ENCODE measurements at places on chromosomes 7 and 10.

- no peak for DNase-seq
These were observed 664.1 kb upstream of the ADARB2 start for GRCh38 chr10:2401459-2401858.

- no peak for DNase-seq
These were observed 141.8 kb upstream of the GPR22 start for GRCh38 chr7:107327986-107328569.

- peak; percentile 14 for DNase-seq
These were observed 91.3 kb downstream of the AVL9 start for GRCh38 chr7:32586291-32587221.

GRCh38 chr10:81200801-81201200 lies 663.1 kb downstream of the SH2D4B start:
- no peak for DNase-seq

GRCh38 chr7:46165276-46165675 lies 244.2 kb upstream of the IGFBP3 start:
- DNase-seq: no peak

GRCh38 chr7:105278973-105279687 lies 109.6 kb downstream of the SRPK2 start:
- DNase-seq: no peak

DNA sequence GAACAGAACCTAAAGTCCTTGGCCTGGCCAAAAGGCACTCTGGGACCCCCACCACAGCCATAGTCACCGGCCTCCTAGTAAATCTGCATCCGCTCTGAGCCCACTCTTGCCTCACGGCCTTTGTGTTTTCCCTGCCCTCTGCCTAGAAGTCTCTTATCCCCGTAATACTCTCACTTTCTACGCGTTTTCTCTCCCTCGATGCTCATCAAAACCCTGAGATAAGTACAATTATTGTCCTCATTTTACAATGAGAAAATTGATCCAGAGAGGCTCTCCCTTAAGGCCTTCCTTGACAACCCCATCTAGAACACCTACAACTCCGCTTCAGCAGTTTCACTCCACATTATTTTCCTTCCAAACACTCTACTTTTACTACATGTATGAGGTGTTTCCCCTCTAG lies 1.5 kb upstream of the SFXN4 start:
- no peak for DNase-seq

GRCh38 chr10:65891073-65891981 lies 1034.5 kb upstream of the LRRTM3 start:
- no peak for DNase-seq

DNA sequence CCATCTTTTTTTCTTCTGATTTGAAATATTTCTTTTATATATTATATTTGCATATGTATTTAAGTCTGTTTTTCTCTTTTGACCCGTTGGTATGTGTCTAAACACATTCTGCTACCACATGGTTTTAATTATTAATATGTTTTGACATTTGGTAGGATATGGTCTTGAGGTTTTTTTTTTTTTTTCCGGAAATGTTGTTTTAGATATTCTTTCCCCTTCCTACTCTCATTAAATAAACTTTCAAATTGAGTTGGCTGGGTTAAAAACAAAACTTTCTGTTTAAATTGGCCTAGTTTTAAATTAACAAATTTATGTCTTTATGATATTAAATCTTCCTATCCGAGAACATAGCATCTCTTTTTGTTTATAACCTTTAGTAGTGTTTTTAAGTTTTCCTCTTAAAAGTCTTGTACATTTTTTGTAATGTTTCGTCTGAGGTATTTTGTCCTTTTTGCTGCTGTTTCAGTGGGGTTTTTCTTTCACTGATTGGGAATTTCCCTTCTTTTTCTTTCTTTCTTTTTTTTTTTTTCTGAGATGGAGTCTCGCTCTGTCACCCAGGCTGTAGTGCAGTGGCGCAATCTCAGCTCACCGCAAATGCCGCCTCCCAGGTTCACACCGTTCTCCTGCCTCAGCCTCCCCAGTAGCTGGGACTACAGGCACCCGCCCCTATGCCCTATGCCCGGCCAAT lies 25.4 kb downstream of the STAM start:
- no peak for DNase-seq

- no peak for DNase-seq
These were observed 1365.3 kb downstream of the GATA3 start for GRCh38 chr10:9419757-9420156.

- peak; percentile 30 for DNase-seq
These were observed 414.8 kb upstream of the MKI67 start for GRCh38 chr10:128540781-128541761.

GRCh38 chr7:140557809-140558518 lies 78.7 kb upstream of the MKRN1 start:
- no peak for DNase-seq

GRCh38 chr10:102514487-102515311 lies 10.9 kb downstream of the SUFU start:
- DNase-seq: no peak

DNA sequence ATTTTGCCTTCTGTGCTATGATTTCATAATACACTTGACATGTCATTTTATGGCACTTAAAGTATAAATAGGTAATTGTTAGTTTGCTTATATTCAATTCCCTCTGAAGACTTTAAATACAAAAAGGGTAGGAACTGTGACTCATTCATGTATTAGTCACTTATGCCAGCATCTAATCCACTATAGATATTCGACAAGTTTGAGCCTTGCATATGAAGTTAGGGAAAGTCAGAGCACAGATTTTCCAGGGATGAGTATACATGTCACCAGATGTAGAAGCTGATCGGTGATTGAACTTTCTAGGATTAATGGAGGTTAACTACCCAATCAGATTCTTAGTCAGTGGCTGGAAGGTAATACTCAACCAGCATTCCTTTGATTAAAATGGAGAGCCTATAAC lies 1321.5 kb downstream of the XPNPEP1 start:
- no peak for DNase-seq

DNA sequence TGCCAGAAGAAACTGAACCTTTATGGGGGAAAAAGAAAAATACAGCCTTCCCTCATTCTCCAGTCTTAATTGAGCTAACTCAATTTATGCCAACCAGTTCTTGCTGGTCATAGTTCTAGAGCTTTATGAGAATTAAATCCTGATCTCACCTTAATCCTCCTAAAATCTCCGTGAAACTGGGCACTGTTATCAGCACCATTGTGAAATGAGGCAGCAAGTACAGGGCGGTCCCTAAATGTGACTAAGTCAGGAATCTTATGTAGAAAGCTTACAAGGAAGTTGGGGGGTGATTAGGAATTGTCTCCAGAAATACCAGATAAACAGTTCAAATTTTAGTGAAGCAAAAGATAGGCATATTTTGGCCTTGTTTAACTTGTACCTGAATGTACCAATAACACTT lies 10.7 kb upstream of the INSYN2A start:
- no peak for DNase-seq
